ENCODE measurements at places on chromosomes 12 and 14.

GRCh38 chr12:14417715-14418114, 52.2 kb downstream of the ATF7IP start:
- DNase-seq = peak; percentile 37

- no peak for DNase-seq
Observed at GRCh38 chr14:105767315-105767714, 240.9 kb downstream of the TMEM121 start.

DNA sequence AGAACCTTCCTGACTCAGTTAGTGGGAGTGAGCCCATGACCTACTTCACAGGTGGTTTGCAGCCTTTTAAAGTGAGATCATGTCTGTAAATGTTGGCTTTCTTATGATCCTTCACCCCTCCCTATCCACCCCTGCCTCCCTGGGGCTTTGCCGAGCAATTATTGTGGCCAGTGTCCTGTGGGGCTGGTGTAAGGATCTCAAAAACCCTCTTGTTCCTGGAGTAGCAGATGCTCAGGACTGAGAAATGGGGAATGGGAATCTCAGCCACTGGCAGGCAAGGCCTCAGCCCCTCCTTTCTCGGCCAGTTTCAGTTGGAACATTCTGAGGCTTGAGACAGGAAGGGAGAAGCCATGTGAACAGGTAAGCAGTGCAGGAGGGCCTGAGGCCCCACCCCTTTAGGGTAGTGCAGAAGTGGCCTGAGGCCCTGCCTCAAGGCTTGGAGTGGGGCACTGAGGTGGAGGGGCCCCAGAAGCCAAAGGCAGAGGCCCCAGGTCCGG, 53.8 kb downstream of the PLEKHG3 start:
- peak; percentile 79 for DNase-seq

DNA sequence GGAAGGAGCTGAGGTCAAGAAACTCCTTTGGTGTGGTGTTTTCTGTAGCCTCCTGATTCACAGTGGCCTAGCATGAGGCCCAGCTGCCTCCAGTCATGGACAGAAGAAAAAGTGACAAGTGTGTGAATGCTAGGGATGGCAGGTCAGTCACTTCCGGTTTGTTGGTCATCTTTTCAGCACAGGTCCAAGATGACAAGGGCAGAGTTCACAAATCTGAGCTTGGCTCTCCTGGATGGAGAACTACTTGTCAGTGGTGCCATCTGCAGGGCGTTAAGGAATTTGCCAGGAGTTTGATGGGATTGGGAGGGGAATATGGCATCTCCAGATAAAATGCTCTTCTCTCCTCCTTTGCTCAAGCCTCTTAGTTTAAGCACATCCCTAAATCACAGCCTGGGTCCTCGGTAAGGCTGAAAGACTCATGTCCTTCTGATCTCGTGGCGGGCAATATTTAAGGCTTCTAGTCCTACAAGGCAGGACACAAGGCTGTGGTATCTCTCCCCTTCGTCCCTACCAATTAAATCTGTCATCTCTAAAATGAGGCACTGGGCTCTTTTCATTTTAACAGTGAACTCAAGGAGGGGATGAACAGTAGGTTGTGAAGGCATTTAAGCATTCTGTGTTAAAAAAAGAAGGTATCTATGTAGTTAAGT, 10.0 kb downstream of the TUBA1B start:
- peak; percentile 58 for DNase-seq

DNA sequence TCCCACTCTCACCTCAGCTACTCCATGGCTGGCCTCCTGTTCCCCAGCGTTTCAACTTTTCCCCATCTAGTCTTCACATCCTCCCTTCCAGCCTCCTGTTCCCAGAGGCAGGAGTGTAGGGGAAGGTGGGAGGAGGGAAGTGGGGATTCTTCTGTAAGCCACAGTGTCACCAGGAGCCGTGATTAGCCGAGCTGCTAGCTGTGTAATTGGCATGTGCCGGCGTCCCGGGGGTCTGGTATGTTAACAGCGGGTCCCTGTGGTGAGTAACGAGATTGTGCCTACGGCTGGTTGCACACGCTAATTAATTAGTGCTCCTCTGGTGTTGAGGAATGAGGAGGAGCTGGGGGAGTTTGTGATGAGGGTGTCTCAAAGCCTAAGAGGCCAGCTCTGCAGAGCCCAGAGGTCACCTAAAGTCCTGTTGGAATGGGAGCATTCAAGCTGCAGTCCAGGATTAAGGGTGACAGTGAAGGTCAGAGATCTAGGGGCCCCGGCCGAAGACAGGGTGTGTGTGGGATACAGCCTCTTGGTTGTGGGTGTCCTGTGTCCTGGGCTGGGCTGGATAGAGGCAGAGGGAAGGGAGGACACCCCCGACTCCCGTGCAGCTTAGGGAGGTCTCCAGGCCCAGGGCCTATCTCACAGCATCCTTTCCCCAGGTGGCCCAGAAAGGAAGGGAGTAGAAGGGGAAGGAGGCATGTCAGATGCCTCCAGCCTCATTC, 10.0 kb upstream of the CALCOCO1 start:
- DNase-seq = no peak

DNA sequence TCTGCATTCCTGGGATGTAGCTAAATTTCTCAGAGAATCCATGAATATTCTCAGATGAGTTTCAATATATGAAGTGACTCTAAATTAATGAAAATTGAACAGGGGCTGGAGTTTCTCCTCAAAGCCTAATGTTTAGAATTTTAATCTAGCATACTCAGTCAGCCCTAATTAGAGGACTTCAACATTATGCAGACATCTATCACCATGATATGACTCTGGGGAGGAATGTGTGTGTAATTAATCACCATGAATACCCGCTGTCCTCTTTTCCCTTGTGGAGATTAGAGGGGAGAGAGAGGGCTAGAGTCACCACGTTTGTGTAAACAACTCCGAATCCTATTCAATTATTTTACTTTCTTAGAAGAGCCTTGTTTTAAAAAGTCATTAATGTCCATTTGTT, 698.6 kb upstream of the MDGA2 start:
- peak; percentile 41 for DNase-seq

- peak; percentile 73 for DNase-seq
Observed at GRCh38 chr12:6965026-6965661, 5.3 kb downstream of the PHB2 start.

- no peak for DNase-seq
Observed at GRCh38 chr14:58625438-58625837, 12.3 kb upstream of the DACT1 start.

All from NCI-H226 (cell line).